Stimulated activated CD8-positive, alpha-beta memory T cell treated with anti-CD3 and anti-CD28 coated beads, Interleukin-15, amount 100 ng/mL, for 48 hours (primary cell): ENCODE measurements at places on chromosomes 2 and 18.

DNA sequence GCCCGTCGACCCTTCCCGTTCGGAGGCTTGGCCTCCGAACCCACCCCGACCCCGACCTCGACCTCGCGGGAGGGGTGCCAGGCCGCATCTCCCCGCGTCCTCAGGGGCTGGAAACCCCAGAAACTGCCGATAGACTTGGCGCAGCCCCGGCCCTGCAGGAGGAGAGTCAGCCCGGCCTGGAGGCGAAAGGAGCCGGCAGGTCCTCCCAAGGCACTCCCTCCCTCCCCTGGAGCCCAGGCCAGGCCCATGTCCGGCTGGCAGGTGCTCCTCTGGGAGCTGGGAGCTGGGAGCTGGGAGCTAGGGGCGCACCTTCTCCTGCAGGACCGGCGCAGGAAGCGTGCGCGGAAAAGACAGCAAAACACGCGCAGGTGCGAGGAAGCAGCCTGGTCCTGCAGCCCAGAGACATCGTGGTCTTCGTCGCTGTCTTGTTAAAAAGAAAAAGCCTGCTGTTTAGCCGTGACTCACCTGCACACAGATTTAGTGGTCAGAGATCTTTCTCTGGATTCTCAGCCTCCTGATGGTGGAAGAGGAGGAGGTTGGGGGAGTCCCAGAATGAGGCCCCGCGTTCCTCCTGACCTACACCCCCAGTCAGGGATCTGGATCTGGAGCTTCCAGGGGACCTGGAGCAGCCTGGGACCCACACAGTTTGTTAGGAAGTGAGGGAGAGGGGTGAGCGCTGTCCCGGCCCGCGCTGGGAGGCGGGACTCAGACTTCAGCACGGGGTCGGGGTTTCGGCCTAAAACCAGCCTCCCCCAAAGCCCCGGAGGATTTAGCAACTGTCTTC is 660 bp upstream of the MBP start:
- no peak for DNase-seq

GRCh38 chr2:155033652-155034051 is 335.2 kb downstream of the KCNJ3 start:
- DNase-seq, result no peak

GRCh38 chr2:233490831-233491230 is 75.8 kb downstream of the USP40 start:
- DNase-seq, result no peak

GRCh38 chr2:146207901-146208300 is 1636.9 kb upstream of the ACVR2A start:
- no peak for DNase-seq

DNA sequence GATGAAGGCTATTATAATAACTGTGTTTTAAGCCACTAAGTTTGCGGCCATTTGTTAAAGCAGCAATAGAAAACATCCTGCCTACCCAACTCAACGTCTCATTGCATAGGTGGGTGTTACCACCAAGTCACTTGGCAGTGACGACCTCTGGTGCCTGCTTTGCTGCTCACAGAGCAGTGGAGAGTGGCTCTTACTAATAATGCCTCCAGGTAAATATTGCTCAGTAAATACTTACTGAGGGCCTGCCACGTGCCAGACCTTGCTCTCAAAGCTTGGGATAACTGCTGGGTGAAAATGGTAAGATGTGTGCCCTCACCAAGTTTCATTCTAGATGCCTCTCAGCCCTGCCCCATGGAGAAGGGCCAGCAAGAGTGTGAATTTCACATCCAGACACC is 27.7 kb downstream of the ITGA6 start:
- no peak for DNase-seq

GRCh38 chr2:69781321-69782248 is 39.7 kb downstream of the ANXA4 start:
- DNase-seq, result no peak

GRCh38 chr2:149004836-149005235 is 33.7 kb upstream of the LYPD6B start:
- no peak for DNase-seq

DNA sequence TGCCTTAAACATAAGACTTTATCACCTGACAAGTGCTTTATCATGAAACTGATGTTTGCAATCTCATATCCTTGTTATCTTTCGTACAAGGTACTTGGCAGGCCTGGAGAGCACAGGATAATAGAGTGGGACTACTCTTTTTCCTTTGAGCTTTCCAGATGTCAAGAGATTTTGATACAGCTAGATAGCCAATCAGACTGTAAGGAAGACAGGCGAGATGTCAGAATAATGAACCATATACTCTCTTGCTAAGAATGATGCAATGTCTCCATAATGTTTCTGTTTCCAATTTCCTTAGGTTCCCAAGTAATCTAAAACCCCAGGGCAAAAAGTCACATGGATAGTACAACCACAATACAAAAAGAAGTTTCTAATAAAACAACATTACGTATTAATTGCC is 313.1 kb downstream of the PDE11A start:
- no peak for DNase-seq

DNA sequence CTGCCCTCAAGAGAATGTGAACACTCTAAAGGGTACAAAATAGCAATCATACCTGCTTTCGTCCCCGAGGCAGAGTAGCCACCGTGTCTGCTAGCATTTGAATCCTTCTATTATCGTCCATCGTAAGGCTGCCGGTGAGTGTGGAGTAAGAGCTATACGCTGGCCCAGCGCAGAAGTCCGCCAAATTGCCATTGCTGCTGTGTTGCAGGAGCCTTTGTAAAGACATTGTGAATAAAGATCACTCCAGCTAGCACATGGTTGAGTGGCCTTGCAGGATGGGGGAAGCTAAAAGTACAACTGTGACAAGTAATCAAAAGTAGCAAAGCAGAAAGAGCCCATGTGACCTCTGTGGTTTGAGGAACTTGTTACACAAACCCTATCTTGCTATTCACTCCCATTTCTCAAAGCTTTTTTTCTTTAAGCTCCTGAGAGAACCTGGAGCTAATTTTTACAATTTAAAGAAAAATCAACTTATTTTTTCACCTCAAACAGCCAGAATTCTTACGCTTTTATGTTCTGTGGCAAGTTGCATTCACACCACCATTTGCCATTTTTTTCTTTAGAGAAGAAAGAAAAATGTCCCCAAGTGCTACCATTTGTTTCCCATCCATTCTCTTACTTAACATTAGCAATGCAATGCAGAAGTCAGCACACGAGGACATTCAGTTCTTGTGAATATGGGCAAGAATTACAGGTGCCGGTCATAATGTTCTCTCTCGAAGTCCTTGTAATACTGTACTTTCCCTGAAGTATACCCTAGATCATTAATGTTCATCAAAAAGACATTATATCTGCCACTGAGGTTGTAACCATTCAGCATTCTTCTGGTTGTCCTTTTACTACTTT is at the start of gene CYTIP:
TSS of gene CYTIP (minus strand) at position 295 of the 846 bp plus-strand sequence. CDS start at position 226, 69 bp downstream.
- DNase-seq, result no peak
